ENCODE measurements at places on chromosomes 12 and 14. TPM values are rescaled to one million over a fixed set of nuclear protein-coding genes. Genes with fewer than 3 reads are reported as not detected.
A peak's percentile ranks its signal among the peaks of the same experiment; 100 is the strongest.

DNA sequence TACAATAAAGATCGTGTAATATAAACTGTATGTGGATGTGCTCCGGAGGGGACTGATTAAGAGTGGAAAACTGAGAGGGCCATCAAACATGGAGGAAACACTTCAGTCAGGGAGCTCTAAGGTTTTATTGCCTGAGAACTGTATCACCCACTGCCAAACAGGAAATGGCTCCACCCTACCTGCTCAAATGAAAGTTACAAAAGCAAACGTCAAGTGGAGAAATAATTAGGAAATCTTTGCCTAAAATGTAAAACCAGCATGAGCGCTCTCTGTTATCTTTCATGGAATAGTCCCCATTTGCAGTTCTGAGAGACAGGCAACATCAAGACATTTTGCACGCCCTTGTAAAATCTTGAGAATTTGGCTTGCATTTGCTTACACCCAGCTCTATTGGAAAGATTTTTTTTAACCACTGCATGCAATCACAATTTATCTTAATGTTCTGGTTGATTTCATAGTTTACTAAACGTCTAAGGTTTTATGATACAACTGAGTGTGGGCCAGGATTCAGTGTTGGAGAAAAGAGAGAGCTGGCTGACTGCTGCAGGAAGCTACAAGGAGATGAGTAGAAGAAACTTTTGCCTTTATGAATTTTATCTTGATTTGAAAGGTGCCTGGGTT, 344.0 kb upstream of the PRICKLE1 start:
- DNase-seq, result no peak

DNA sequence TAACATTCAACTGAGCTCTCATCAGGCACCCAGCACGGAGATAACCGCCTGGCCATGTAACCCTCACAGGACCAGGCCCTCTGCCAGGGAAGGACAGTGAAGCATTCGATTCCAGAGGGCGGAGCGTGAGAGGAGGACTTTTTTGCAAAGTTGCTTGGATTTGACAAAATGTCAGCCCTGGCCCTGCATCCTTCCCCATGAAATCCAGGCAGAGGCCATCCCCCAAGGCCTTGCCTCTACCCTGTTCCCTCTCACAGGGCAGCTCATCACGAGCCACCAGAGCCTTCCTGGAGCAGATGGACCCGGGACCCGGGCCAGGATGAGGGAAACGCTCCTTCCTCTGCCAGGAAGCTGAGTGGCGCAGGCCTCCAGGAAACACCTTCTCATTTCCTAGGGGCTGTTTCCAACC, 17.0 kb downstream of the CAMKK2 start:
- DNase-seq, result no peak

DNA sequence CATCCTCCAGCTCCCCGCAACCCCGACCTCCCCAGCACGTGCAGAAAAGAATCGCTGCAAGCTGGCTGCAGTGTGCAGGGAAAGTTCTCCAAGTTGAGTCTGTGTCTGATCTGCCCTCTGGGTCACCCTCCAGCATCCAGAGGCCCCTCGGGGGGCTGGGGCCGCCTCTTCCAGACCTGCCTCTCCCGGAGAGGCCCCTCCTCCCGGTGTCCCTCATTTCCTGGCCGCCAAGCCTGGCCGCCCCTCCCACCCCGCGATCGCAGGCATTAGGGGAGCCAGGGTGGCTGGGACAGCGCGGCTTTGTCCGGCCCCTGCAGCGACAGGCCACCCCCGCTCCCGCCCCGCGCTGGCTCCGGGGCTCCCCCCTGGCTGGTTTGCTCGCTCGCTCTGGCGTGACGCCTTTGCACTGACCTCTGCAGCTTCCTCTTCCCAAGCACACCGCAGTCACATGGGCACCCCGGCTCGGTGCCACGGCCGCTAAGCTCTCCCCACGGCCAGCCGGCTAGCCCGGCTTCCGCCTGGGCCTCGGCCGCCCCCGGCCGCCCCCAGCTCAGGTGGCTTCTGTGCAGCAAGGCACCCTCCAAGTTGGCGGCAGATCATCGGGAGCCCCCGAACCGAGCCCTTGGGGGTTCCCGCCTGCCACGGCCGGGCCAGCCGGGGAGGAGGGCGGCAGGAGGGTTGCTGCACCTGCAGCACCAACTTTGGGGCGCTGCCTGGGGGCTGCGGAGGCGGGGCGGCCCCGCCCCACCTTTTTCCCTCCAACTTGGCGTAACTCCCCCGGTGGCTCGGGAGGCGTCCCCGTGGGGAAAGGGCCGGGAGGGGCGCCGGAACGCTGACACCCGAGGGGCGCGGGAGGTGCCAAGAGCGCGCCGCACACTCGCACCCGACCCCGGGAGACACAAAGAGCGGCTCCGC, 43.7 kb downstream of the KDM2B start:
- DNase-seq, result peak; percentile 78

The MUCL1 gene
- total RNA-seq, result not detected

- DNase-seq, result no peak
These were observed 19.1 kb downstream of the VASH1 start for GRCh38 chr14:76780360-76780759.

DNA sequence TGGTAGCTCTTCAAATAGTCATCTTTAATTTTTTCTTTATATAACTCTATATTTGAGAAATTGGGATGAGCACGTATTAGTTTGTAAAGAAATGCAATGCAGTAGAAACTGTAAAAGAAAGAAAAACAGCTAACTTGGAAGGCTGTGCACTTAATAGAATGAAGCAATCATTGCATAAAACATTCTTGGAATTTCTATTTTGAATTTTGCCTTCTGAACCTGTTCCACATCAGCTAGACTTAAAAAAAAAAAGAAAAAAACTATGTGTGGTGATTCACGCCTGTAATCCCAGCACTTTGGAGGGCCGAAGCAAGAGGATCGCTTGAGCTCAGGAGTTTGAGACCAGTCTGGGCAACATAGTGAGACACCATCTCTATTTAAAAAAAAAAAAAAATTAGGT, 29.4 kb downstream of the SCN8A start:
- DNase-seq, result no peak

DNA sequence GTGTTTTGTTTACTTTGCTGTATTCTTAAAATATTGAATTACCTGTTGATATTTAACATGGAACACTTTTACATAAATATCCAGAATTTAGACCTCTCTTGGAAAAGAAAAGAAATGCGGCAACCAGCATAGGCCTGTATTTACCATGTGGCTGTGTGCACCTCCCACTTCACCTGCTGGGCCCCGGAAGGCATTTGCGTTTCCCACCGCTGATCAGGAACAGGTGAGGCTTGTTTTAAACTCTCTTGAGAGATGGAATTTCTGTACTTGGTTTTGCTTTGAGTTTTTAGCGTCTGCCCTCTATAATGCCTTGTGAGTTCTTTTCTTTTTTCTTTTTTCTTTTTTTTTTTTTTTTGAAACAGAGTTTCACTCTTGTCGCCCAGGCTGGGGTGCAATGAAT, 124.2 kb downstream of the GLT1D1 start:
- DNase-seq, result no peak

- DNase-seq, result no peak
These were observed 34.6 kb downstream of the HECTD4 start for GRCh38 chr12:112347581-112347982.

- no peak for DNase-seq
These were observed 280.8 kb downstream of the ZFP36L1 start for GRCh38 chr14:68512088-68512487.

GRCh38 chr14:104816616-104816884, 15.6 kb downstream of the ZBTB42 start:
- DNase-seq, result no peak

- DNase-seq, result no peak
These were observed 160.1 kb downstream of the KTN1 start for GRCh38 chr14:55739967-55740648.

The AVPR1A gene
- total RNA-seq, result 0.20 TPM

The HVCN1 gene
- total RNA-seq, result 5.8 TPM

DNA sequence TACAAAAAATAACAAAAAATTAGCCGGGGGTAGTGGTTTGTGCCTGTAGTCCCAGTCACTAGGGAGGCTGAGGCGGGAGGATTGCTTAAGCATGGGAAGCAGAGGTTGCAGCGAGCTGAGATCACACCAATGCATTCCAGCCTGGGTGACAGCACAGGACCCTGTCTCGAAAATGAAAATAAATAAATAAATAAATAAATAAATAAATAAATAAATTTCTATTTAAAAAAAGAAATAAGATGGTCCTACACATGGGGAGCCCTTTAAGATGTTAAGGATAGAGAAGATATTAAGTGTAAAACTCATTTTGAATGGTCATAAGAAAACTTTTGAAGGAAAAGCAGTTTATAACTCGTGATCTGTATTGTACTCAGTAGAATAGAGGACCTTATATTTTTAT, 8.2 kb upstream of the MRPL42 start:
- no peak for DNase-seq

DNA sequence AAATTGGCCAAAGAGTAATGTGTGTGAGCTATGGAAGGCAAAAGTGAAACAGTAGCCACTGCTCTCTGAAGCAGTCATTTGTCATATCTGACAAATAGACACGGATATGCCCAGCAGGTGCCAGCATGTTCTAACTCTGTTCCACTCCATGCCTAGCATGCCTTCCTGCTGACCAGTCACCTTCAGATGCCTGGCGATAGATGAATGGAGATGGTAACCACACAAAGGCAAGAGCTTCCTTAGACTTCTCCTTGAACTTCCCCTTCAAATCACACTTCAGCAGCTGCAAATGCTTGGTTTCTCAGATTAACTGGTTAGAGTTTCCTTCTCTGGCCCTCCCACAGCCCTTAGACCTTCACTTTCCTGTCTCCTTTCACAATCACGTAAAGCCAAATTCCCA, 429.9 kb downstream of the DAD1 start:
- DNase-seq, result no peak

The DEPDC4 gene
- total RNA-seq, result 4.8 TPM

DNA sequence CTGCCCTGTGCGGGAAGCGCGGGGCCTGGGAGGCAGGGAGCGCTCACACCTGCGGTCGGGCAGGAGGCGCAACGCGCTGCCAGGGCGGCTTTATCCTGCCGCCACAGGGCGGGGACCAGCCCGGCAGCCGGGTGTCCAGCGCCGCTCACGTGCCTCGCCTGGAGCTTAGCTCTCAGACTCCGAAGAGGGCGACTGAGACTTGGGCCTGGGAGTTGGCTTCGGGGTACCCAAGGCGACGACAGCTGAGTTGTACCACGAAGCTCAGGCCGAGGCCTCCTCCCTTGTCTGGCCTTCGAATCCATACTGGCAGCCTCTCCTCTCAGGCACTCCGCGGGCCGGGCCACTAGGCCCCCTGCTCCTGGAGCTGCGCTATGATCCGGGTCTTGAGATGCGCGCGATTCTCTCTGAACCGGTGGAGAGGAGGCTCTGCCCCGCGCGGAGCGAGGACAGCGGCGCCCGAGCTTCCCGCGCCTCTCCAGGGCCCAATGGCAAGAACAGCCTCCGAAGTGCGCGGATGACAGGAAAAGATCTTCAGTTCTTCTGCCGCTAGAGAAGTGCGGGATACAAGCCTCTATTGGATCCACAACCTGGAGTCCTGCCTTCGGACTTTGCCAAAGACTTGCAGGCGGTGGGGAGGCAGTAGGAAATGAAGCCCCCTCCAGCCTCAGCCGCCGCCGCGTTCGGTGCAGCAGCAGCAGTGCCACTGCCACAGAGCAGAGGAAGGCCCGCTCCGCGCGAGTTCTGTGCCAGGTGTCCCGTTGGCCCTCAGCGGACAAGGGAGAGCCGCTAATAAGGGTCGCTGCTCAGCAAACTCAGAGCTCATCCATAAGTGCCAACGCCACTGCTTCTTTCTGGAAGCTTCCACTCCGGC, 6.8 kb downstream of the SIX1 start:
- no peak for DNase-seq

- DNase-seq, result peak; percentile 47
These were observed 15.8 kb downstream of the NGDN start for GRCh38 chr14:23485326-23485725.

- DNase-seq, result no peak
These were observed at the start of gene CDKN1B for GRCh38 chr12:12716793-12717585. Gene CDKN1B (plus strand): TSS chr12:12717368. CDS start chr12:12717840, 472 bp downstream.

- no peak for DNase-seq
These were observed 181.5 kb downstream of the CCER1 start for GRCh38 chr12:90773491-90773890.

GRCh38 chr14:26765301-26765700, 167.5 kb upstream of the NOVA1 start:
- no peak for DNase-seq

The CLEC12A gene
- not detected for total RNA-seq

DNA sequence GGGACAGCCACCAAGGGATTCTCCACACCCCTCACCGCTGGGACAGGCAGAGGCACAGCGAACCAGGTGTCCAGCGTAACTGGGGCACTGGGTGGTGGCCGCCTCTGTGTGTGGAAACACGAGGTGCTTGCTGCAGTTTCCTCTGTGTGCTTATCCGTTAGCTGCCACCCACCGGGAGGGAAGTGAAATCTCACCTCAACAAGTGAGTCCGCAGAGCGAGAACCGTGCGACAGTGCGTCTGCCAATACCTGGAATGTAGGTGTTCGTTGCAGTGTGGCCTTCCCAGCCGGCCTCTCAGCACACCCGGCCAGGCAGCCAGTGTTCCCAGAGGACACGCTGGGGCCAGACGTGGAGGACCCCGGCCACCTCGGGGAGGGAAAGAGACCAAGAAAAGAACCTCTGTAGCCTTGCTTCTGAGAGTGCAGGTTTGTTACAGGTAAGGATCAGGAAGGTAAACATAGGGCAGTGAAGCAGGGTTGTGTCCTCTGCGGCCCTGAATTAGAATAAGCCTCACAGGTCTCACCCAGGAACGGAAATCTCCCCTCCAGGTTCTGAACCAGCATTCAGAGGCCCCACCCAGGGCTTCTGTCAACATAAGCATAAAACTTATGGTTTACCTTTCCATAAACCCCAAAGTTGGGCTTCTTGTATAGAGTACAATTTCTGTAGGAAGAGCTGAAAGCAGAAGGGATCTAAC, 1.5 kb downstream of the BCL2L14 start:
- no peak for DNase-seq

The TMPRSS12 gene
- not detected for total RNA-seq

All from H1 (cell line).